ENCODE measurements at places on chromosomes 7 and 10. TPM values are rescaled to one million over a fixed set of nuclear protein-coding genes. Genes with fewer than 3 reads are reported as not detected.

SPDYE1 gene
- total RNA-seq = not detected

HOXA3 gene
- not detected for total RNA-seq

IGFBP1 gene
- not detected for total RNA-seq

UCMA gene
- total RNA-seq = 4.1 TPM

HNRNPF gene
- total RNA-seq = 397 TPM

FGFR2 gene
- 81.6 TPM for total RNA-seq

FEZF1 gene
- total RNA-seq = 12.9 TPM
